ENCODE measurements at places on chromosomes 13 and 19.

DNA sequence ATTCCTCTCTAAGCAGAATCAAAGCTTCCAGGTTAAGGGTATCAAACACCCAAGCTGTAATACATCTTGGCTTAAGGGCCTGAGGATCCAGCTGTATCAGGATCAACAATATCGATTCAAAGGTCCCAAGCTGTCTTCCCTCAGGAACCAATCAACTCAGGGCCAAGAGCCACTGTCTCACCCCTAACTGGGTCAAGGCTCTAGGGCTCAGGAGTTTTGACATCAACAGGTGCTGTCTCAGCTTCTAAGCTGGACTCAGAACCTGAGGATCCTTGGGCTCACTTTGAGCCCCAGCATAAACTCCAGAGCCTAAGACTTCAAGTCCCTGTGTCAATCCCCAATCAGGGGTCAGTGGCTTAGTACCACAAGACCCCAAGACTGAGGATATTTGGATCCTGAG, 917 bp downstream of the FBXW9 start:
- no peak for DNase-seq

GRCh38 chr13:45889590-45890243, 38.2 kb upstream of the SIAH3 start:
- no peak for DNase-seq

DNA sequence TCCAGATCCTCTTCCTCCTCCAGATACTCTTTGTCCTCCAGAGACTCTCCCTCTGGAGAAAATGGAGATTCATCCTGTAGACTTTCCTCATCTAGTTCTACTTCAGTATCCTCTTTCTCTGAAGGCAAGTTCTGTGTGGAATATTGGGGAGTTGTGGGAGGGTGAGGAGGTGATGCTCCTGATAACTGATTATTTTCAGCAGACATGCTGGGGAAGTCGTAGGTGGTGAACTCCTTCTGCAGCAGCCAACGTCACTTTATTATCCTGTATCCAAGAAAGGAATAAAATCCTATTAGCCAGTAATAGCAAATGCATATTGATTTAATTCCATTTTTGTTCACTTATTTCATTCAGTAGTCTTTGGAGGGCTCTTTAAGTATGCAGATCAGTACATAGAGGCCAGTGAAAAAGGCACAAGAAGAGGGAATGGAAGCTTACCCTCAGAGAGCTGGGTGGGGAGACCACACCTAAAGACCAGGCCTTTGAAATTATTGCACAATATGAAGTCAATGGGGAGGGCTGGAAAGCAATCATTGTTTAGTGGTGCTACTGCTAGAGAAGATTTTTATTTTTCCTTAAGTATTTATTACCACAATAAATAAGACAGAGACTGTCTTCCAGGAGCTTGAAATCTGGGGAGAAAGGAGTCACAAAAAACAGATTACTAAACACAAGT, 18.6 kb downstream of the ERICH6B start:
- no peak for DNase-seq

GRCh38 chr13:80572923-80573316, 232.0 kb upstream of the SPRY2 start:
- DNase-seq, result no peak

GRCh38 chr13:109345433-109345941, 440.9 kb downstream of the IRS2 start:
- DNase-seq, result no peak

DNA sequence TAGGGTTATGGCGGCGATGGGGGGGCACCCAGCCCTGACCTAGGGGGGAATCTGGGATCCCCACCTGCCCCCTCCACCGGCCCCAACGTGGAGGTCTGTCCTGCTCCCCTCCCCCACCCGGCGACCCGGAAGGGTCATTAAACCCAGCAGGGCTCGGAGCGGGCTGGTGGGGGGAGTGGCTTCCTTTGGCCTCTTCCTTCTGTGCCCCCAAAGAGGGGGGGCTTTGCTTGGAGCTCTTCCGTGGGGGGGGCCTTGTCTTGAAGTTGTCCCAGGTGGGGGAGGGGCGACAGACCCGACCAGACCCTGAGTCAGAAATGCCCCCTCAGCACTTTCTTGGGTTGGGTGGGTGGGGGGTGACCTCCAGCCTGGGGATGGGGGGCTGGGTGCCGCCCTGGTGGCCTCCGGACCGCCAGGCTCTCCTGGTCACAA, 1.5 kb downstream of the ARID3A start:
- DNase-seq, result no peak

GRCh38 chr13:33410619-33411018, 125.1 kb upstream of the STARD13 start:
- DNase-seq, result no peak

GRCh38 chr19:44687888-44688287, 11.1 kb upstream of the CEACAM16 start:
- DNase-seq, result no peak

DNA sequence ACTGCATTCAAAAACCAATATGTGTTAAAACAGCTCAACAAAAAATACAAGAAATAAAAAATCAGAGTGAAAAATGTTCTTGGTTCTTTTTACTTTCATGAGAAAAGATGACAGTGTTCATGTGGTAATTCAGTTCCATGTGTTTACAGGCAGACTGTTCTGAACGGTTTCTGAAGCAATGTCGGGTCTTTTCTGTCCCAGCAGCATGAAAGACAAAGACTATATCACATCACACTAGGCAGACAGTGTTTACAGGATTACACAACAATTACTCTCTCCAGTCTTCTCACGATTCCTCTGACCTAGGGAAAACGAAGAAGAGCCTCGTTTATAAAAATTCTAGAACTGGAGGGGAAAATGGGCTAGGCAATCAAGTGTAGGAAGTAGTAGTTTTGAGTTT, 83.4 kb downstream of the UBL3 start:
- no peak for DNase-seq

DNA sequence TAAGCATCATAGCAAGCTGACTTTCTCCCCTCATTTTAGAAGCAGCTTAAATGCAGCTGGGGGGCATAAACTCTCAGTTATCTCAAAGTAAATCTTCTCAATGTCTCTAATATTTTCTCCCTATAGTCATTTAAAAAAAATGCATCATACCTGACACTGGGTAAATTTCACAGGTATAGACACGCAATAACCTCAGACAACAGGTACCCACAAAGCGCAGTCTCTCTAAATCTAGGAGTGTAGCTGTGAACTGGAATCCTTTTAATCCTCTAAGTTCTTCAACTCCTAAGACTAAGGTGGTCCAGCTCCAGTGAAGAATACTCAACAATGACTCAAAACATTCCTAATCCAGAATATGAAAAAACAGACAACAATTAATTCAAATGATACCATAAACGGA, 141.2 kb downstream of the MYCBP2 start:
- no peak for DNase-seq

DNA sequence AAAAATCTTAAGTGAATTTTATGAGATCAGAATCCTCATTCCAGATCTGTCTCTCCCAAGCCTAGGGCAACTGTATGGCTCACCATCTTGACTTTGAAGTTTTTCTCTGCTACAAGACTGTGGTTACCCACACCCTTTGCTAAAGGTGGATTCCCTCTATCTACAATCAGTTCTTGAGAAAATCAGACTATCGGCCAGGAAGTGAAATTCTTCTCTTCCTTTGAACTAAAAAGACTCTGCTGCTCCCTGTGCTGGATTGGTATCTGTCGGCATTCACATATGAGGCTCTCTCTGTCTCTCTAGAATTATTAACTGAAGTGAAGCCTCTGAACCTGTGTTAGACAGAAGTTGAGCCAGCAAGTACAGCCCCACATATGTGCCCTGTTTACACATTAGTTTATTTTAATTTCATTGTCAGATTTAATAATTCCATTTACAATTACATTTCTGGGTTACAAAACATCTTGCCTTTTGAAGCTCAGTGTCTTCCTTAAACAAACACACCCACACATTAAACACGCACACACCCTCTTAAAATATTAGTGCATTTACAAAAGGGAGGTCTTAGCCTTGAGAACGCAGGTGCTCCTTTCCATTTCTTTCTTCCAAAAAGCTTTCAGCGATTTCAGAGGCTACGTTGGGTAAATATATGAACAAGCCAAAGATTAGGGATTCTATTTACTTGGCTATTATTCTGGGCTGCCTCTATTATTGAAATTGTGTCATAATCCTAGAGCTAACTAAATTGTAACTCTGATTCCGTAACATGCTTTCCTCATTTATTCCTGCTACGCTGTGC, 145.7 kb downstream of the MIPEP start:
- DNase-seq, result no peak

DNA sequence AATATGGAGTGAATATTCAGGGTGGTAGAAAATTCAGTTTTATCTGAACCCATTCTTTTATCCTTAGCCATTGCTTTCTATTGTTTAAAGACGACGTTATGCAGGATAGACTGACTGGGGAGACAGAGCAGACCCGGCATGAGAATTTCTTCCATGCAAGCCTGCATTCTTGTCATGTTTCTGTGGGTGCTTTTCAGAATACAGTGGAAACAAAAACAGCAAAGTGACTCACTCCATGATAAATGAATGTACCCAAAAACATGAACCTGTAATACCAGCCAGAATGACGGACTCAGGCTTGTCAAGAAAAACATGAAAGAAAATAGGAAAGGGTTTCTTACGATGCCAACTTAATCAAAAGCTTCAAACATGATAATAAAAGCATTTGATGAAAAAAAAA, 924.0 kb downstream of the EFNB2 start:
- peak; percentile 0 for DNase-seq

- DNase-seq, result no peak
These were observed 11.5 kb downstream of the HIPK4 start for GRCh38 chr19:40378509-40378908.

GRCh38 chr19:21398851-21399250, 1.9 kb downstream of the ZNF493 start:
- no peak for DNase-seq

DNA sequence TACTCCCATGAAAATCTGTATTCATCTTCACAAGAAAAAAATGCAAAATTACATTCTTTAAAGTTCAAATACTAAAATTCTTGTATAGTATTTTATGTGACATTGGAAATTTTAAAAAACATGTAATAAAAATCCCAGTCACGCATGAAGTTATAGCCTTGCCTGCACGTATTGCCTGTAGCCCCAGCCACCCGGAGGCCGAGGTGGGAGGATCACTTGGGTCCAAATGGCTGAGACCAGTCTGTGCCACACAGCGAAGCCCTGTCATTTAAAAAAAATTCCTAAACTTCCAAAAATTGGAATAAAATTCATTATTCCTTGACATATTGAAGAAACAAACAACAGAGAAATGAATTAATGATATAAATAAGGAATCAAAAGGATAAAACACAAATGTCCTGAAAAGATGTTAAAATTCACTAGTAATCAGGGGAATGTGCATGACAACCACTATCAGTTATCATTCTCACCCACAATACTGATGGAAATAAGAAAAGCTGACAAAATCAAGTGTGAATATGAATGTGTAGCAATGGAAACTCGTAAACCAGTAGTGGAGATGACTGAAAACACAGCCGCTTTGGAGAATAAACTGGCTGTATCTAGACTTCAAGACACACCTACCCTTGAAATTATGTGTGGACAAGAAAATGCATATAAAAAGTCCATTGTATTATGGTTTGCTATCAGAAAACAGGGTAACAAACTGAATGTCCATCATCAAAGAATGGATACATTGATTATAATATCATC, 7.5 kb downstream of the CARD8 start:
- no peak for DNase-seq

- DNase-seq, result no peak
These were observed 471.5 kb downstream of the TSHZ3 start for GRCh38 chr19:30877661-30878113.

DNA sequence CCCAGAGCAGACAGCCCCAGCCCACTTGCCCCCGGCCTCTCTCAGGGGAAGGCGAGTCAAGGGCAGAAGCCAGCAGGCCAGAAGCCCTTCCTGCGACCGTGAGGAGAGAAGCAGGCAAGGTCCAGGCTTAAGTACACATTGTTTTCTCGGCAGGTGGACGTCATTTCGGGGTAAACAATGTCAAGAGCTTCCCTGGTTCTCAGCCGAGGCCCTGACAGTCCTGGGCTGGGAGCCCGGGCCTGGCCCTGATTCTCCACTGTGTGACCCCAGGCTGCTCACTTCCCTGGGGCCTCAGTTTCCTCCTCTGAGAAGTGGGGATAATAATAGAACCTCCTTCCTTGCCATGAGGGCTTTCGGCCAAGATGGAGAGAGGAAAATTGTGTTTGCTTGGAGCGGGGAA, 19.4 kb downstream of the PLVAP start:
- no peak for DNase-seq

- DNase-seq, result no peak
These were observed 586.8 kb upstream of the MIR17HG start for GRCh38 chr13:90760639-90761038.

DNA sequence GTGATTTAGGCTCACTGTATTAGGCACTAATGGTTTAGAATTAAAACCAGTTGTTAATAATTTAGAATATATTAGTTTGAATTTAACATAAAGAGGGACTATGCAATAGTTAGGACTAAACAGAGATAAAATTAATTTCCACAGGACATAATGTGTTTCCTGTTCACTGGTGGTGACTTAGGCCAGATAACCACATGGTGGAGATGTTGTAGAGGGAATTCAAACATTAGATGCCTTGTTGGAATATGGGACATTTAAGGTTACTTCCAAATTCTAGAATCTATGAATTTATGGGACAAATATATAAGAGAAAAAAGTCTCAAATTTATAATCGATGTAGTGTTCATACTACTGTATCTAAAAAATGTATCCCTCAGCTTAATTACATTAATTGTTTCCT, 615.5 kb upstream of the KLHL1 start:
- DNase-seq, result no peak

GRCh38 chr13:50574731-50575130, 268.8 kb downstream of the DLEU7 start:
- DNase-seq, result no peak

GRCh38 chr13:110257408-110257807, 49.5 kb downstream of the COL4A1 start:
- no peak for DNase-seq

DNA sequence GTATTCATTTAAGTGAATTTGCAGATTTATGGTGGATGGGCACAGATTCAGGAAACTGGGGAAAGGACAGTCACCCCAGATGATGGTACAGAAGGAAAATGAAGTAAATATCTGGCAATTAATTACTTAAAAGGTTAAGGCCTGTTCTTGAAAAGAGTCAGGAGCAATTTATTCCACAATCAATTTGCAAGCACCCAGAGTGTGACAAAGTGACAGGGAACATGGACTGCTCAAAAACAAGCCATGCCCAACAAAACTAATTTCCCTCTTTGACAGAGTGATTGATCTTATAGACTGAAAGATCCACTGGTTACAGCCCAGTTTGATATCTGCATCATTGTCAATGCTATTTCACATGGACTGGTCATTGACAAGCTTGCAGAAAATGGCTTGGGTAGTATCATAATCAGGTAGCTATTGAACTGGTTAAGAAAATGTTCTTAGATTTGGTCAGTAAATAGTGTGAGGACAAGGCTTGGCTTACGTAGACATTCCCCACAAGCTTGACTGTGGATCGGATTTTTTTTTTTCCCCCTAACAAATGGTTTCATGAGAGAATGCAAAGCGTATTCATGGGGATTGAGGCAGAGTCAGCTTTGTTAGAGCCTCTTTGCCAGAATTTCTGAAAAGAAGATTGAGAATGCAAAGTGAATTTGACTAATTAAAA, 584.6 kb downstream of the GPC6 start:
- no peak for DNase-seq

GRCh38 chr13:75762076-75762937, 126.2 kb downstream of the LMO7 start:
- no peak for DNase-seq

GRCh38 chr13:56187331-56187730, 953.4 kb upstream of the PRR20A start:
- no peak for DNase-seq

All from pulmonary artery endothelial cell (primary cell).